ENCODE measurements at places on chromosomes 7 and 10.

GRCh38 chr7:84513061-84513460, 318.5 kb upstream of the SEMA3A start:
- no peak for DNase-seq

DNA sequence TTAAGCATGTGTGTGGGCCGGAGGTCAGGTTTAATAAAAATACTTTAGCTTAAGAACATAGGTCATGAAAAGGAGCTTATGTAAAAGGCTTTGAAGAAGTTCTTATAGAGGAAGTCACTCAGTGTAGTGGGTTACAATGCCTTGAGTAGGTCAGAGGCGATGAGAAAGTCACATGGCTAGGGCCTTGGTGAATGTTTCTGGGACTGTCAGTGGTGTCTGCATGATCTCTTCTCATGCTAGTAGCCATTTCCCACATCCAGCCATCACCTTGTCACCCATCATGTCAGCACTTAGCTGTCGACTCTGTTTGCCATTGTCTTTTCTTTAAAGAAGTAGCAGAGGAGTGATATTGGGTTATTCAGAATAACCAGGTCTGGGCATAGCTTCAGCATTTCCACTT, 236.6 kb downstream of the CDK14 start:
- no peak for DNase-seq

DNA sequence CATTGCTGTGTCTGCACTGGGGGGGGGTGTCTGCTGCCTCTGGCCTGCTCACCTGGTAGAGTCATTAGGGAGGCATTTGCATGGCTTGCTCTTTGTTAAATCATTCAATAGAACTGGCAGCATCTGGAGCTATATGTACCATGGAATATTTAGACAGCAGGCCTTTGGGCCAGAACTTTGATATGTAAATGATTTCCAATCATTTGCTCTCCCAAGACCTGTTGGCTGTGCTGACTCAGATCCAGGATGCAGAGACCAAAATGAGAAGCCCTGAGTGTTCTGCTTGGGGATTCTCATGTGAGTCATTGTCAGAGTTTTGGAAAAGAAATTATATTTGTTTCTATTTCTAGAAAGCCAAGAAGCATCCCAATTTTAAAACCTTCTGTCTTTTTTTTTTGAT, 257.6 kb upstream of the IGFBP3 start:
- DNase-seq, result peak; percentile 73

DNA sequence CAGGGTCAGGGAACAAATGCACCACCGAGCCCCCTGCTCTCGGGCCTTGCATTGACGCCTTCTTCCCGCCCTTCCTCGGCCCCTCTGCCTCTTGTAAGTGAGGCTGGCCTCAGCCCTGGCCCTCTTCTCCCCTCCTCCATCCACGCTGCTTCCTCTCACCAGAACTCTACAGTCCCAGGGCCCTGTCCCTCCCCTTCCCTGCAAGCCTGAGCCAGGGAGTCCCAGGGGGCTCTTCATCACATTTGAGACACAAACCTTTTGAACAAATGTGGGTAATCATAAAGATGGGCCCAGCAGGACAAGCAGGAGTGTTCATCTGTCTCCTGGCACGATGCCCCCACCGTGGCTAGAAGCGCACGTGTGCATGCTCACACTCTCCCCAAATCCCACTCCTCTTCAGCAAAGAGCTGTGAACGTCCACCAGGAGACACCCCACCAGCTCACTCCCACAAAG, 57.7 kb downstream of the SLIT1 start:
- DNase-seq, result no peak

- no peak for DNase-seq
Observed at GRCh38 chr10:42476101-42476500, 162.3 kb downstream of the ZNF33B start.

DNA sequence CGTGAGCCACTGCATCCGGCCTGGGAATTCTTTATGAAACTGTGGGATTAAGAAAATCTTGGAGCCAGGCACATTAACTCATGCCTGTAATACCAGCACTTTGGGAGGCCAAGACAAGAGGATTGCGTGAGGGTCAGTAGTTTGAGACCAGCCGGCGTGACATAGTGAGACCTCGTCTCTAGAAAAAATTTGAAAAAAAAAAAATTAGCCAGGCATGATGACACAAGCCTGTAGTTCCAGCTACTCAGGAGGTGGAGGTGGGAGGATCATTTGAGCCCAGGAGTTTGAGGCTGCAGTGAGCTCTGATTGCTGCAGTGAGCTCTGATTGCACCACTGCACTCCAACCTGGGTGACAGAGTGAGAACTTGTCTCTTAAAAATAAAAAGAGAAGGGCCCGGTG, 69.8 kb downstream of the SUGCT start:
- DNase-seq, result no peak

DNA sequence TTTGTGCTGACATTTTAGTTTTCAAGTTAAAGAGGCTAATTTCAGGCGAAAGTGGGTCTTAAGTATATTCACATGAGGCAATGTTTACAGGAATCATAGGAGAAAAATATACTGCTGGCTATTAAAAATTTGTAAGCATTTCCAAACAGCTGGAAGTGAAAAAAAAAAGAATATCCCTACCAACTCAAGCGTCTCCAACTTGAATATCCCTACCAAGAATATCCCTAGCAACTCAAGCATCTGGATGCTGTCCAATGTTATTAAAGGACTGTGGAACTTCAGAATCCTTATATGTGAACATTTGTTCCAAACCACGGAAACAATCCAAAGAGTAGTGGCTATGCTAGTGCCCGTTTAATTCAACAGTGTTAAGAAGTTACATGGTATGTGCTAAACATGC, 1303.0 kb downstream of the GATA3 start:
- DNase-seq, result no peak

GRCh38 chr7:79132844-79133451, 320.5 kb downstream of the MAGI2 start:
- DNase-seq, result no peak

- no peak for DNase-seq
Observed at GRCh38 chr7:37531225-37531624, 82.6 kb upstream of the ELMO1 start.

DNA sequence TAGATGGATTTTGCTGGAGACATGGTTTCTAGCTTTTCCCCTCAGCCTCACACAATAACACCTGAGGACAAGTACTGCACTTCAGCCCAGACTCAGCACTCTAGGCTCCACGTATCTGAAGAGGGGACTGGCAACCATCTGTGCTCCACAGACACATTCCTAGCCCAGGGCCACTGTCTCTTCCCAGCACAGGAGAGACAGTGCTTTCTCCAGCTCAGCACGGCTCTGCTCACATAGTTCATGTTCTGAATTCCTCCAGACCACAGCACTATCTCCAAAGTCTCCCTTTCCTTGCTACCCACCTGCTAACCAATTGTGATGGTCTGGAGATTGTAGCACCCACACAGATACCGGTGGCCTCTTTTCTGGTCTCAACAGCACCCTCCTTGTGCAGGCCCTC, 114.5 kb downstream of the HTR7 start:
- no peak for DNase-seq

- DNase-seq, result no peak
Observed at GRCh38 chr7:132322970-132323369, 253.3 kb downstream of the PLXNA4 start.

- peak; percentile 26 for DNase-seq
Observed at GRCh38 chr7:6375348-6376101, 72.2 kb downstream of the DAGLB start.

DNA sequence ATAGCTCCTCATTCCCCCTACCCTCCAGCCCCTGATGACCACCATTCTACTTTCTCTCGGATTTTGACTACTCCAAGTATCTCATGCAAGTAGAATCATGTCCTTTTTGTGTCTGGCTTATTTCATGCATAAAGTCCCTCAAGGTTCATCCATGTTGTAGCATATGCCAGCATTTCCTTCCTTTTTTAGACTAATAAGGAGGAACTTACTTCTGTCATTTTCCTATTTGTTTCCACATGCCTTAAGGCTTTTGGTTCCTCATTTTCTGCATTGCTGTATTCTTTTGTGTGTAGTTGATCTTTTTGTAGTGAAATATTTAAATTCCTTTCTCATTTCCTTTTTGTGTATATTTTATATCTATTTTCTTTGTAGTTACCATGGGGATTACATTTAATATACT, 376.9 kb downstream of the CALN1 start:
- no peak for DNase-seq

DNA sequence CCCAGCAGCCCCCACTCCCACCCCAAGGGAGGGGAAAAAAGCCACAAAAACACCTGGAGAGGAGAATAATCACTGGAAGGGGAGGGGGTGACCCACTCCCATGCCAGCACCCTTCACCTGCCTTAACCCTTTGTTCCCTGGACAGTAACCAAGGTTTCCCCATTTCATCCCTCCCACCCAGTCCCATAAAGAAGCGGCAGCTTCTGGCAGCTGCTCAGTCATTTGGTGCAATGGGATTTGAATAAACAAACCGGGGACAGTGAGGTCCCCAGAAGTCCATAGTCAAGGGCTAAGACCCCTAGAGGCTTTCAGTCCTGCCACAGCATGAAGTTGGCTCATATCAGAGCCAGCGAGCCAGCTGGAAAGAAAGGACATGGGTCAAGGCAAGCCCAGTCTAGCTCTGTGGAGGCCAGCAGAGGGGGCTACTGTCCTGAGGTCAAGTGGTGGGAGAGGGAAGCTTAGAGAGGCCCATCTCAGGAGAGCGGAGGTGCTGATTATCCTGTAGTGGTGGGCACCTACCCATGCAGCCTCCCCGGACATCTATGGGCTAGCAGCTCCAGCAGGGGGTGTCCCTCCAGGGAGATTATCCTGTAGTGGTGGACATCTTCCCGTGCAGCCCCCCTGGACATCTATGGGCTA, 58.9 kb upstream of the LBX1 start:
- DNase-seq, result no peak

GRCh38 chr7:117134889-117135552, 181.7 kb downstream of the ST7 start:
- peak; percentile 11 for DNase-seq

- no peak for DNase-seq
Observed at GRCh38 chr7:115911465-115911864, 119.1 kb downstream of the TFEC start.

DNA sequence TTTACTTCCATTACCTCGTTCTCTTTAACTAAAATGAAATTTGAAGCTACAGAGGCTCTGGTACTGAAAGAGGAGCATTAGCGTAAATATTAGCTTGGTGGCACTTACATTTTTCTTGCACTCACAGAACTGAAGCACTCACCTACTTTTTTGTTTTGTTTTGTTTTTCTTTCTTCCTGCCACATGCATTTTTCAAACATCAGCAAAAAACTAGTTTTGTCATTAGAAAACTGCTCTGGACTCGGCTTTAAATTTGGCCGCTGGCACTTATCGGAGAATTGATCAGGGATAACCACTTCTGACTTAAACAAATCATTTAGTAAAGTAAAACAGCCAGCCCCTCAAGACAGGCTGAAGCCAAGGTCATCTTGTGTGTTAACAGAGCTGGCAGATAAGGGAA, 216.3 kb downstream of the SFMBT2 start:
- no peak for DNase-seq

DNA sequence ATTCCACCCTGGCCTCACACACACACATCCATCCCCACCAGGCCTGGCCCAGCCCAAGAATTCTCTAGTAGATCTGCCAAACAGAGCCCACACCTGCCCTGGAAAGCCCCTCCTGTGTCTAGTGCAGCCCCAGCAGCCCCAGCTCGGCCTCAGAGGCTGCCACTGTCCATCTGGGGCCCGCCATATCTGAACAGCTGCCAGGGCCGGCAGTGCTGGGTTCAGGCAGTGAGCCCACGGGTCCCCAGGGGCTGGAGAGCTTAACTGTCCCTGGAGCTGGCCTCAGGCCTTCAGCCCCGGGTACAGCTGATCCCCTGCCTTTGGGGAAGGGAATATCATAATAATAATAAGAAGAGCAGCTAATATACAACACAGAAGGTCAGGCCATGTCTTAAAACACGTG, 574 bp downstream of the MYL10 start:
- no peak for DNase-seq

- DNase-seq, result no peak
Observed at GRCh38 chr10:2886662-2887061, 180.7 kb upstream of the PFKP start.

DNA sequence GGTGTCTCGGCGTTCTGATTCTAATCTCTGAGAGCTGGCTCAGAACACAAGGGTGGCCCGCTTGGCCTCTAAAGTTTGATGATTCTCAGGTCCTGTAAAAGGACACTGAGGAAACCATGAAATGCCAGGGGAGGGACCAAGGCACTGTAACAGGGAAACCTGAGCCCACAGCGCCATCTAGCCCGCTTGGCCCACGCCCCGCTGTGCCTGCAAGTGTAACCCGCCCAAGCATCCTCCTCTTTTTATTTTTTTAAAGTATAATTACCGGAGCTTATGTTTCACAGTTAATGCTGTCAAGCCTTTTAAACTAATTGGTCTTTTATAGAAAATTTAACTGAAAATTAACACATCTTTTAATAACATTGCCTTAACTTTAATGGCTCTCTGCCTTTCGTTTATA, 734.7 kb downstream of the KCNMA1 start:
- DNase-seq, result no peak

DNA sequence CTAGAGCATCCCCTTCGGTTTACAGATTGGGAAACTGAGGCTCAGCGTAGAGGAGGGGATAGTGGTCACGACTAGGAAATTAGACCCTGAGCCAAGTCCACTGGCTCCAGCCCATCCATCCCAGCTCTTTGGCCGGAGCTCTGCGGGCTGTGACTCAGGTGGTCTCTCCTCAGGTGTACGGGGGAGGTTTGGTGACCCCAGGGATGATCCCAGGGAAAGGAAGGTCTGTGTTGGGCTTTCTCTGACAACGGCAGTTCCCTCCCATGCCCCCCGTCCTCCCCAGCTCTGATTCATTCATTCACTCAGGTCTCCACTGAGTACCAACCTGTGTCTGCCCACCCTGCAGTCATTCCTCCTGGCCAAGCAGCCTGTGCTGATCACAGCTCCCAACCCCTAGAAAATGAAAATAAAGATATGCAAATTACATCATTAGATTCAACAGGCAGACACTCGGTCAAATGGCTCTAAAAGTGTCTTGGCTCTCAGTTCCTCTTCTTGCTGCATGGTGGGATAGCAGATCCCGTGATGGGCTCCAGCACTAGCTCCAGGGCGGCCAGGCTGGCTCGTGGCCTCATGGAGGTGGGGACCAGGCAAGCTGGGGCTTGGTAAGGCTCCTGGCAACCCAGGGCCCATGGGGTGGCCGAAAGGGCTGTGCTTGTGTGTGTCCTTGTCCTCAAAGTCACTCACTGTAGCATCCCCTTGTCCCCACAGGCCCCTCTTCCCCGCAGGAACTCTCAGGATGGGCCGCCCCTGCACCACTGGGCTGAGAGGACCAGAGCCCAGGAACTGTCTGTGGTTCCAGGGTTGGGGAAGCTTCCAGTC, 37.8 kb downstream of the CLRN3 start:
- DNase-seq, result no peak
